ENCODE measurements at places on chromosomes 2 and 18. TPM values are rescaled to one million over a fixed set of nuclear protein-coding genes. Genes with fewer than 3 reads are reported as not detected.

DNA sequence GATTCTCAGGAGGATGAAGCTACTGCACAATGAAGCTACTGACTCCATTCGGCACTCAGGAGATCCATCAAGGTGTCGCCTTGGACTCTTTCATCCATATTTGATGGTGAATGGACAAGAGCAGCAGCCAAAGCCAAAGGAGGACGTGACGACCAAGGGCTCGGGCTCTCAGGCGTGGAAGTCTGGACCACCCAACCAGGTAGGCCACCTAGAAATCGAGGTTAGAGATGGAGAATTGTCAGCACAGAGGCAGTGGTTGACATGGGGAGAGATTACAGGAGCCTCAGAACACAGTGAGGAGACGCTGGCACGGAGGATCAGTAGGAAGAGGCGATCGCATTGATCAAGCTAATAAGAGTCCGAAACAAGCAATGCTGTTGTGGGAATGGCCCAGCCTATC lies 240.5 kb upstream of the ID2 start:
- no peak for DNase-seq

DNA sequence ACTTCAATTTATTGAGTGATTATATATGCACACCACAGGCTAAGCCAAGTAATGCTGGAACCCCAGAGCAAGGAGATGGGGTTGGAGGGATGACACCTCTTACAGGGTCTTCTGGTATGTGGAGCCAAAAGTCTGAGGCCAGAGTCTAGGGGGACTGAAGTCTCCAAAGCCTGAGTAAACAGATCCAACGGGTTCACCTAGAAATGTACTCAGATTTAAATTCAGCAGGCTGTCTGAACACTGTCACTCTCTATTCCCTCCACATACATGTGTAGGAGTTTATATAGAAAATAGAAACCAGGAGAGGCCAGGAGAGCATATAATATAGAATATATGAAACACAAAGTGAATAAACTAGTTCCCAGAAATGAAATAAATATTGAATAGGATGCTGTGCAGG lies 76.1 kb downstream of the PPP1R1C start:
- no peak for DNase-seq

The KIF1A gene
- total RNA-seq, result 2.7 TPM

- no peak for DNase-seq
These were observed 200.1 kb downstream of the NDUFA10 start for GRCh38 chr2:239824866-239825704.

GRCh38 chr2:68357605-68358337 lies 7.3 kb upstream of the PLEK start:
- peak; percentile 33 for DNase-seq

The GPR39 gene
- total RNA-seq, result 41.9 TPM

- no peak for DNase-seq
These were observed 49.2 kb downstream of the PKDCC start for GRCh38 chr2:42096869-42097591.

DNA sequence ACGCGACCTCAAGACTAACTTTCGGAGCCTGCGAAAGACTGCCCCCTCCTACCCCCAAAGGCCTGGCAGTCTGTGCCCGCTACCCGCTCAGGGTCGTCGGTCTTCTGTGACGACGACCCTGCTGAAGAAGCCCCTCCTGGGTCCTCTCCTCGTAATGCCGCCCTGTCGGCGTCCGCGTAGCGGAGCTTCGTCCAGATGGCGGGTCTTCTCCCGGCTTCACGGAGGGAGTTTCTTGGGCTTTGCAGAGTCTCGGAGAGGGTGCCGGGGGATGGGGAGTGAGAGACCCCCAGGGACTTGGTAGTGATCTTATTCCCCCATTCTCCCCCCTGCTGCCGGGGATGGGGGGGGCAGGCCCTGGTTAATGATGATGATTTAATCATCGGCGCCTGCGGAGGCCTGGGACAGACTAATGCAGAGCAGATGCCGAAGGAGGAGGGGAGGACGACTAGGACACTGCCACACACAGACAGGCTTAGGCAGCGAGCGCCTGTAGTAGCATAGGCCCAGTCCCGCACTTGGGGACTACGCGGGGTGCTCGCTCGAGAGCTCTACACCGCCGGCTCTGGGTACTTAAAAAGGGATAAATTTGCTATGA lies 528 bp upstream of the PCGF1 start:
- peak; percentile 55 for DNase-seq

- no peak for DNase-seq
These were observed 29.3 kb upstream of the FOXI3 start for GRCh38 chr2:88481691-88482336.

The DSG1 gene
- total RNA-seq, result not detected

DNA sequence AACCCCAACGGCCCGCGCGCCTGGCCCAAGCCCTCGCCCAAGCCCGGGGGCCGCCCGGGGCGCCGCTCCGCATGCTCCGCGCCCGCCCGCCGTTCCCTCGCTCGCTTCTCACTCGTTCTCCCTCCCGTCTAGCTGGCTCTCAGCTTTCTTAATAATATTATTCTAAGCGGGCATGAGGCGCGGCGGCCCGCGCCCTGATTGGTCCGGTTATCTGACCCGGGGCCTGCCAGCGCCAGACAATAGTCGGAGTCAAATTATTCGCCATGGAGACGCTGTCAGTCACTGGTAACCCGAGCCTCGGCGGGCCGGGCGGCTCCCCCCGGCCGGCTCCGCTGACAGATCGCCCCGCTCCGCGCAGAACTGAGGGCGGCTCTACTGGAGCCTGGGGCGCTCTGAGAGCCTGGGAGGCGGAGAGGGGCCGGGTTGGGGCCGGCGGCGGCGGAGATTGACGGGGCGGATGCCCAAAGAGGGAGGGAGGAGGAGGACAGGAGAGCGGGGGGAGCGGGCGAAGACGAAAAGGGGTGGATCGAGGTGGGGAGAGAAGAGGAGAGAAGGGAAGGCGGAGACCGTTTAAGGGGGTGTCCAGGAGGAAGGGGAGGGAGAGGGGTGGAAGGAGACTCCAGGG lies at the start of gene SIX2:
TSS of gene SIX2 (minus strand) at position 150 of the 625 bp plus-strand sequence. CDS start 342 bp downstream, outside the sequence.
- DNase-seq, result peak; percentile 71

DNA sequence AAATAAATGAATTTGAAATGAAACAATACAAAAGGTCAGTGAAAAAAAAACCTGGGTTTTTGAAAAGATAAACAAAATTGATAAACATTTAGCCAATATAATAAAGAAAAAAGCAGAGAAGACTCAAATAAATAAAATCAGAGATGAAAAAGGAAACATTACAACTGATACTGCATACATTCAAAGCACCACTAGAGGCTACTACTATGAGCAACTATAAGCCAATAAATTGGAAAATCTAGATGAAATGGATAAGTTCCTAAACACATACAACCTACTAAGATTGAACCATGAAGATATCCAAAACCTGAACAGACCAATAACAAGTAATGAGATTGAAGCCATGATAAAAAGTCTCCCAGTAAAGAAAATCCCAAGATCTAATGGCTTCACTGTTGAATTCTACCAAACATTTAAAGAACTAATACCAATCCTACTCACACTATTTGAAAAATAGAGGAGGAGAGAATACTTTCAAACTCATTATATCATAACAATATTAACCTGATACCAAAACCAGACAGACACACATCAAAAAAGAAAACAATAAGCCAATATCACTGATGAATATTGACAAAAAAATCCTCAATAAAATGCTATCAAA lies 80.8 kb upstream of the CERS6 start:
- DNase-seq, result no peak

The SNTG2 gene
- 4.9 TPM for total RNA-seq

- no peak for DNase-seq
These were observed 49.5 kb upstream of the BCL11A start for GRCh38 chr2:60602828-60603532.

DNA sequence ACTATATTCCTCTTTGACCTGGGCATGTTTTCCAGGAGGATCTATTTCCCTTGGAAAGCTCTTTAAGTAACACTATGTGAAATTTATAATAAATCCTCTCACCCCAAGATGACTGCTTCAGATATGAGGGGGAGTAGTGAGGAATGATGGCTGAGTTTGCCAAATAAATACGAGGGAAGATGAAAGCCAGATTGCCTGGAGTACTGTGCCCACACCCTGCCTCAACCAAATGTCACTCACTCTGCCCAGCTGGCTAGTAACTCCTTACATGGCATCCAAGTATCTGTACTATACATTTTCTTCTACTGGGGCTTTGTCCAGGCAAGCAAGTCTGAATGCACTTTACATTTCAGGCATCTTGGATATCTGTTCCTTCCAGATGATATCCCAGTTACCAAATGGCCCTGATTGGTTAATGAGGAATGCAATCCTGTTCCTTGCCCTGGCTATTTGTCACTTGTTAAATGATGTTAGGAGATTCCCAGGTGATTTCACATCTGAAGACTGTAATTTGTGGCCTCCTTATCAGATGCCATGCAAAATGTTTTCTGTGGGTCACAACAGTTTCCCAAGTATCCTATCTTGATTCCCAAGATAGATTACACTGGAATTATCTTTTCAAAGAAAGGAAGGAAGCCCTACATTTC lies 191.8 kb downstream of the IKZF2 start:
- no peak for DNase-seq

DNA sequence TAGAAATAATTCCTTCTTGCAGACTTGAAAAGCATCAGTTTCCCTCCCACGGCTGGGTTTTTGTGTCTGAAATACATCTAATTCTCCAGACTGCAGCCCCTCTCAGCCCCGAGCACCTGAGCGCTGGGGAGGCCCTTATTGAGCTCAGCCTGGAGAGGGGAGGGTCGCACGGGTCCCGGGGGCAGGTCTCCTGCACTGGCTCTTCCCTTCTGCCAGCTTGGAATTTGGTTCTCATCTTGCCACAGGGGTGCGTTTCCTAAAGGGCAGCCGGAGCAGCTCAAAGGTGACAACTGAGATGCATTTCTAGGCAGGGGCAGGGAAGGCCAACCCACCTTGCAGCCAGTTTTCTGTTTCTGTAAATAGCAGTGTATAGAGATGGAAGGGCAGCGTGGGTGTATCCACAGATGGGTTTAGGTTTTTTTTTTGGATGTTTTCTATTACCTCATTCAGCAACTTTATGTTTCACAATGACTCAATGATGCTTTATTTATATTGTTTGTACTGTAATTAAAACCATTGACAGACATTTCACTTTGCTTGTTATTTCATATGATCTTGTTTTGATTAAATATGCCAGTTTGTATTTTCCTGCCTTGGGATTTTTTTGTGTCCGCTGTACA lies 37.0 kb downstream of the GBX2 start:
- no peak for DNase-seq

The UNC80 gene
- 0.16 TPM for total RNA-seq

- peak; percentile 67 for DNase-seq
These were observed 57.8 kb downstream of the PKDCC start for GRCh38 chr2:42105330-42106256.

- no peak for DNase-seq
These were observed 30.4 kb downstream of the AOX1 start for GRCh38 chr2:200616193-200616592.

The PDE11A gene
- not detected for total RNA-seq

The CTAGE1 gene
- total RNA-seq, result not detected

The SPP2 gene
- not detected for total RNA-seq

DNA sequence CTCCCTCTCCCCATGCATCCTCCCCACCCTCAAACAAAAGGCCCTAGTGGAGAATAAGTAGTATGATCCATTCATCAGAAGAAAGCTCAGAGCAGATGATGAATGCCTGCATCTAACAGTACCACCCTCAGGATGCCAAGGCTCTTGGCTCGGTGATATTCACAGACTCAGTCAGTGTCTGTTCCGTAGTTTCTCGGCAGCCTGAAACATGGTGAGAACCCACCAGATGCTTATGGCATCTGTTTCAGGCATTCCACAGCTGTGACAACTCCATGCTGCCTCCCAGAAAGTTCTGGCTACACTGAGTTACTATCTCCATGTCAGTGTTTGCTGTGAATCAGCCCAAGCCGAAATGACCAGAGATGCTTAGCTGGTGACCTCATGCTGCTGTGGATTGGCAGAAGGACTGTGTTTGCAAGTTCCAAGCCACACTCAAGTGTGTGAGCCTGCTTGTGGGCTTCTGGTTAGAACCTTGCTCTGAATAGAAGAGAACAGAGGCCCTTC lies 83.9 kb downstream of the WDSUB1 start:
- DNase-seq, result peak; percentile 29

- DNase-seq, result no peak
These were observed 294.9 kb downstream of the DYSF start for GRCh38 chr2:71748227-71748626.

The CELF4 gene
- total RNA-seq, result not detected

The ABHD3 gene
- 120 TPM for total RNA-seq
